Endothelial cell of coronary artery (primary cell): ENCODE measurements at places on chromosomes 7 and 10. TPM values are rescaled to one million over a fixed set of nuclear protein-coding genes. Genes with fewer than 3 reads are reported as not detected.

Gene ZP3
- total RNA-seq, result 1.1 and 2.7 TPM in 2 replicates

Gene LYZL1
- not detected in 2 replicates for total RNA-seq

Gene FASTK
- total RNA-seq, result 50.7 and 57.6 TPM in 2 replicates

Gene FAM25C
- total RNA-seq, result not detected in 2 replicates

Gene PPP1R3C
- 0.72 and 8.2 TPM in 2 replicates for total RNA-seq

Gene FAM171A1
- 28.2 and 35.8 TPM in 2 replicates for total RNA-seq

Gene GIMAP1
- total RNA-seq, result 12.9 and 14.3 TPM in 2 replicates

Gene CYP26A1
- 0.19 and 0.36 TPM in 2 replicates for total RNA-seq

Gene RPEL1
- under 0.01 TPM in 1 of 2 replicates, not detected in the other for total RNA-seq

Gene VSTM2A
- total RNA-seq, result not detected in 2 replicates

Gene DPYSL4
- total RNA-seq, result 14.7 and 36.4 TPM in 2 replicates

Gene CHST15
- total RNA-seq, result 22.0 and 33.4 TPM in 2 replicates

Gene THSD7A
- 21.1 and 47.2 TPM in 2 replicates for total RNA-seq
